Choroid plexus epithelial cell (primary cell): ENCODE measurements at places on chromosomes 1 and 21.

DNA sequence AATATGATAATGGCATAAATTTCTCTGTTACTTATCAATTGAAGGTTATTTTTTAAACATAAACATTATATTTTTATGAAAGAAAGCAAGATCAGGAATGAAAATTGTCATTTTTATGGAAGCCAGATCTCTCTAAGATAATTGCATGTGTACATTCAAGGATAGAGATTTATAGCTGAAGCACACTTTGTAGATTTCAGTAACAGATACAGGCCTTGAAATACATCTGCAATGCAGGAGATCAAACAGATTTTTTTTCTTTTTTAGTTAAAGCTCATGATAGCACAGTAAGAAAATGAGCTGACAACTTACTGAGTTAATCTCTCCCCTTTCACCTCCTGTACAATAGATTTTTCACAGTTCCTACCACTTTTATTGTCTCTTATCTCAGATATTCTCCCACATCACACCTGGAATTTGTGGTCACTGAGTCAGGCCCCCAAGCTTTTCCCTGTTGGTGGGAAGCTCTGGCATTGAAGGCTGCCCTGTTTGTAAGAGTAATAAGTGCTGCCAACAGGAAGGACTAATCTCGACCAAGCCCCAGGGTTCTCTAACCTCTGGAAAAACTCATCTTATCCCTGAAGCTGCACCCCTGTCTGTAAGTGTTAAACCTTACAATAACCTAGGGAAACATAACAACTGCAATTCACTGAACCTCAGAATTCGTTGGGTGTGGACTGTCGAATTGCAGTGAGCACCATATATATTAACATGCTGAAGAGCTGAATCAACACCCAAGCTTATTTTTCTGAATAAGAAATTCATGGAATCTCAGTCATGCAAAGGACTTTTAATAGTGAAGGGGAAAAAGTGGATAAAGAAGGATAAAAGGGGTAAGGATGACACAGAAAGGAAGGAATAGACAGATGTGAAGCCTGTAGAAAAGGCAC lies 599.0 kb downstream of the LMO4 start:
- DNase-seq = no peak

DNA sequence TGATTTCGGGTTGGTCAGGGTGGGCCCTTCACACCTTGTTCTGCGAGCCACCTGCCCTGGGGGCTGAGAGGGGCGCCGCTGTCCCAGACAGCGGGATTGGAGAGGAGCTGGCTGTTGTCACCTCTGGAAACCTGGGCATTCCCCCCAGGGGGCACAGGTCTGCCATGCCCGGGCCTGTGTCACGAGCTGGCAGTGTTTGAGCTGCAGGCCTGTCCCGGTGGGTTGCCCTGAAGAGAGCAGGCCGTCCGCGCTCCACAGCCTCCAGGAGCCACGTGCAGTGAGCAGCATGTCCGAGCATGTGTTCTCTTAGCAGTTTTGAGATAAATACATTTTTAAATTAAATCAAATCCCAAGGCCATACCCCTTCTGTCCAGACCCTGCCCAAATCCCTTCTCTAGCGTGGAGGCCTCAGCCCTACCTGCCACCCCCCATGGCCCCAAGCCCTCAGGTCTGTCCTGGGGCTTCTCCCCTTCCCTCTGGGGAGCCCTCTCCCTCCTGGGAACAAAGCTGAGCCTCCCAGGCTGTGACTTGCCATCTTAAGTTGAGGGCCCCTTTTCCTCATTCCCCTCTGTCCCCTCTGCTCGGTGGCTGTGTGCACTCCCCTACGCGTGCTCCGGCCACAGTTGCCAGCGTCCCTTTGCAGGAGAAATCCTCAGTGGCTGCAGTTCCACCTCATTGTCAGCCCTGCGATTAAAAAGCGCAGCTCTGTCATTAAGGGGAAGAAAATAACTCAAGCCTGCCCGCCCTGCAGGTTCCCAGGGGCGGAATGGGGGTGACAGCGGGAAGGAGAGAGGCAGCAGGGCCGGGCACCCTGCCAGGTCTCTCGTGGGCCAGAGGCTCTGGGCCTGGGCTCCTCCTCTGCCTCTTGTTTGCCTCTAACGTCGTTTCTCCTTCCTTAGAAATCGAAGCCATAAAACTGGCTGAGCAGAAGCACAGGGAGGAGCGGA lies 26.6 kb downstream of the SLX9 start:
- no peak for DNase-seq

- DNase-seq = peak; percentile 63
These were observed 288.1 kb downstream of the DPYD start for GRCh38 chr1:97632776-97633175.

DNA sequence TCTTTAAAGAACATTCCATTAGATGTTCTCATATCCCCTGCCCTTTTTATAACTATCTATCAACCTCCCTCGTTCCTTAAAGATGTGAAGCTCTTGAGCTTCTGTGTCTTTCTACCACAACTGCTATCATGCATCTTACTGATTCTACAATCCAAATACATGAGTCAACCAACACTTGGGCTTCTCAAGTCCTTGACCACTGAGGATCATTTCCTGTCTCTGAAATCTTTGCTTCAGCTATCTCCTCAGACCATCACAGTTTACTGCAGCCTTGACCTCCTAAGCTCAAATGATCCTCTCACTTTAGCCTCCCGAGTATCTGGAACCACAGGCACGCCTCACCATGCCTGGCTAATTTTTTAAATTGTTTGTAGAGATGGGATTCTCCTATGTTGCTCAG lies 75.2 kb downstream of the FMO4 start:
- DNase-seq = peak; percentile 30

- DNase-seq = no peak
These were observed 34.9 kb downstream of the SYF2 start for GRCh38 chr1:25197235-25197975.

GRCh38 chr1:210736713-210737112 lies 397.2 kb downstream of the KCNH1 start:
- no peak for DNase-seq

GRCh38 chr1:228299211-228299610 lies 91.4 kb downstream of the OBSCN start:
- DNase-seq = no peak

- no peak for DNase-seq
These were observed 34.9 kb downstream of the UBIAD1 start for GRCh38 chr1:11307852-11308251.

- no peak for DNase-seq
These were observed 97.1 kb upstream of the DAB1 start for GRCh38 chr1:57520743-57521515.

DNA sequence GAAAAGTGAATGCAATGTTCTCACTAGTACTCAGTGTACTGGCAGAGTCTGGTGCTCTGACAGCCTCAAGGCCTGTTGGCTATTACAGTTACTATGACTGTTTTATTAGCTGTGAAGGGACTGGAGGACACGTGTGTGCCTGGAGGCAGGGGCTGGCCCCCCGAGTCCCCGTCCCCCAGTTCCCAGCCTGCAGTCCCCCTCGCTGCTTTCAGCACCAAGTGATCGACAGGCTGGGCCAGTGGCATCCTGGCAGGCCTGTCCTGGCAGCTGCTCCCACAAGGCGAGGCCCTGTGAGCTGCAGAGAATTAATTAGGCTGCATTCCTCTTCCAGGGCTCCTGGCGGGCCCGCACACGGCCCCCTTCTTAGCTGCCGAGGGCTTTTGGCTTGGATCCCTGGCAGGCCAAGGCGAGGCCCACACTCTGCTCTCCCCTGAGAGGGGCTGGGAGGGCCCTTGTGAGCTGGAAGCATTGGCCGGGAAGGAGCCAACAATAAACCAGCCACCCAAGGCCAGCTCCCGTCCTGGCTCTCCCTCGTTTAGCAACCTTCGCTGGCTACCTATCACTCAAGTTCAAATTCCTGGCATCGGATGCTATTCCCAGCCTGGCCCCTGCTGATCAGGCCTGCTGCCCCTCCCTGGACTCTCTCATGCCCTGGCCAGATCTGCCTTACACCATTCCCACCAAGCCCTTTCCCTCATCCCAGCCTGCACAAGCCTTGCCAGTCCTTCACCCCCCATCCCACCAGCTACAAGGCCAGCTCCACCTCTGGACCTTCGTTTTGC lies 9.8 kb downstream of the EDN2 start:
- no peak for DNase-seq

DNA sequence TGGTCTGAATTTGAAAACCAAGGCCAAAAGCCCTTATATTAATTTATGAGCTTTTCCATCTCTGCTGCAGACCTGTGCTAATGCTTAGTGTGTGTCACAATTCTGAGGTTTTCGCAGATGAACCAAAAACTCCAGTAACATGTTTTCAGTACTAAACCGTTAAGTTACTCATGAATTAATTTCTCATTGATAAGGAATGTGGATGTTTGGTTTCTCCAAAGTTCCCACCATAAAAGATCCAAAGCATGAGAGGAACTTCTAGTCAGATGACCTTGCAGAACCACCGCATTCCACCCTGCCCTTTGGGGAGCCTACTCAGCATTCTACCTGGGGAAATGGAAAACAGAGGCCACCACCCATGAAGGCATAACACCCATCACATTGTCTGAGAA lies 7.5 kb upstream of the LEPR start:
- peak; percentile 30 for DNase-seq

DNA sequence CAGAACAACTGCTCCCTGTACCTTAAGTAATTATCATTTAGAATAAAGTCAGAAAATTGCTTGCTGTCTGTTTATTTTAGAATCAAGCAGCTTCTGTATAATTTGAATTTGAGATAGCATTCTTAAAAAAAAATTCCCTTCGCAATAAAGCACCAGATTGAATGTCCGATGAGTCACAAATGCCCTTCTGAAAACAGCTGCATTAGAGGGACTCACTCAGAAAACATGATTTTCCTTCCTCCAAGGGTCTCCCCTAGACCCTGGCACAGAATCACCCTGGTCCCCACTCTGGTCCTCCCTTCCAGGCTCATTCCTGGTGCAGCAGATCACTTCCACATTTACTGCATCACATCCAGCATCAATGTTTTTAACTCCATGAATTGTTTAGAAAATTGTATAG lies 471.1 kb upstream of the VAMP3 start:
- peak; percentile 82 for DNase-seq

GRCh38 chr1:4549930-4550329 lies 104.5 kb upstream of the AJAP1 start:
- DNase-seq = no peak

- no peak for DNase-seq
These were observed 7.7 kb downstream of the PCP4L1 start for GRCh38 chr1:161266202-161266601.

DNA sequence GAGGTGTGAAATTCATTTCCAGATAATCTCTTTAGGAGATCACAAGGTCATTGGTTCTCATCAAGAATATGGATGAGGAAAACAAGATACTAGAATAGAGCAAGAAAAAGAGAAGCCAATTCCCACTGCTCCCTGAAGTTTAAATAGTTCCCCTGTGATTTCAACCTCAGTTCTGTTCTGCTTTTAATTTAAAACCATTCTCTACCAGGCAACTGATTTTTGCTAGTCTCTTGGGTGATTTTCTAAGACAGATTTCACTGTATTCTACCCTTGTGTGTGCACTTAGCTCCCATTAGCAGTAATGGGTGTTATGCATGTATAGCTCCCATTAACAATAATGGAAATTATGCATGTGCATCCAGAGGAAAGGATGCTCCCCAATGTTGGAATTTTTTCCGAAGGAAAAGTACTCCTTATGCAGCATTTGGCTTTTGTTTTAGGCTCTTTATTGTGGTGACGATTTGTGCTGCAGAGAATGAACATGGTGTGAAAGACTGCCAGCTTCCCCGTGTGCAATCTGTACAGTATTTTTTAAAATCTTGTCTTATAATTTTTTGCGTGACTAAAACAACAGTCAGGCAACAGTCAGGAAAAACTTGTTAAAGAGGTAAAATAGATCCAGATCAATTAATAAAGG lies 144.0 kb upstream of the ZRANB2 start:
- DNase-seq = no peak

DNA sequence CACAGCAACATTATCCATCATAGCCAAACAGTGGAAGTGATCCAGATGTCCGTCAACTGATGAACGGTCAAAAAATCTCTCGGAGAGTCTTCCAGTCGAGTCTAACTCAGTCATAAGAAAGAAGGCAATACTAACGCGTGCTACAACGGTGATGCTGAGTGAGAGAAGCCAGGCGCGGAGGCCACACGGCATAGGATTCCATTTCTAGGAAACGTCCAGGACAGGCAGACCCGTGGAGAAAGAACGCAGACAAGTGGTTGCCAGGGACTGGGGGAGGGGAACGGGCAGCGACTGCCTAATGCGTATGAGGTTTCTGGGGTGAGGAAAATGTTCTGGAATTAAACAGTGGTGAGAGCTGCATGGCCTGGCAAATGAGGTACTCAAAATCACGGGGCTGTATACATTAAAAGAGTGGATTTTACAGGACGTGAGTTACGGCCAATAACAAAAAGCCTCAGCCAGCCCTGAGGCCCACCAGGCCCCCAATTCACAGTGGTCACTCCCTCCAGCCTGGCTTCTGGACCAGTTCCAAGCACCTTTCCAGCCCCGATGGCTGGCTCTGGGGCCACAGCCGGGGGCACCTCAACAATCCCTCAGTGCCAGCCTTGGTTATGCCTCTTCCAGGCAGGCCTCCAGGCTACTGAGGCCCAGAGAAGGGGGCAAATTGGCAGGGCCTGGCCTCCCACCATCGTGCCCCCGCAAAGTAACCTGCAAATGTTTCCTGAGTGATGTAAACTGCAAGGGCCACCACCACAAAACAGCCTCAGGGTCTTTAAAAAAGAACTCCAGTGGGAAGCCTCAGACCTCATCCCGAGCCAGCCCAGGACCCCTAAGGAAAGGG lies 3.4 kb downstream of the WNT9A start:
- DNase-seq = no peak

- peak; percentile 48 for DNase-seq
These were observed 1.2 kb upstream of the ADORA1 start for GRCh38 chr1:203126151-203126865.
